COR-L47 (cell line): ENCODE measurements at places on chromosomes 7 and 10.

DNA sequence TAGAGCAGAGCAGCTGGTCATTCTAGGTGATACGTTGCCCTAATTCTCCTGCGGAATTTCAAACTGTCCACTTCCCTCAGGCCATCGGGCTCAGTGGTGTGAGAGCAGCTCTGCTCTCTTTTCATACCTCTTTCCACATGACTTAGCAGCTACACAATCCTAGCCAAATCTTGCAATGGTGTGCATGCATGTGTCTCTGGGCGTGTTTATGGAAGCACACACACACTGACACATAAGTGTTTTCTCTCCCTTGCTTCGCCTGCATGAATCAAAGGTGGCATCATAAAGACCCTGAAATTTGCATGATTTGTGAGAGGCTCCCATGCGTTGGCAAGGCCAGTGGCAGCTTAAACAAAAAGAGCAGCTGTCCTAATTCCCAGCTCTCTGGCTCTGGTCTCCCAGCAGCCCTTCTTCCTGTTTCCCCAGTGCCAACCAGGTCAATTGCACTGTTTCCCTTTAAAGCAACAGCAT lies 1189.5 kb downstream of the GATA3 start:
- no peak for DNase-seq

GRCh38 chr7:22859641-22860290 lies 37.1 kb upstream of the TOMM7 start:
- DNase-seq, result no peak

DNA sequence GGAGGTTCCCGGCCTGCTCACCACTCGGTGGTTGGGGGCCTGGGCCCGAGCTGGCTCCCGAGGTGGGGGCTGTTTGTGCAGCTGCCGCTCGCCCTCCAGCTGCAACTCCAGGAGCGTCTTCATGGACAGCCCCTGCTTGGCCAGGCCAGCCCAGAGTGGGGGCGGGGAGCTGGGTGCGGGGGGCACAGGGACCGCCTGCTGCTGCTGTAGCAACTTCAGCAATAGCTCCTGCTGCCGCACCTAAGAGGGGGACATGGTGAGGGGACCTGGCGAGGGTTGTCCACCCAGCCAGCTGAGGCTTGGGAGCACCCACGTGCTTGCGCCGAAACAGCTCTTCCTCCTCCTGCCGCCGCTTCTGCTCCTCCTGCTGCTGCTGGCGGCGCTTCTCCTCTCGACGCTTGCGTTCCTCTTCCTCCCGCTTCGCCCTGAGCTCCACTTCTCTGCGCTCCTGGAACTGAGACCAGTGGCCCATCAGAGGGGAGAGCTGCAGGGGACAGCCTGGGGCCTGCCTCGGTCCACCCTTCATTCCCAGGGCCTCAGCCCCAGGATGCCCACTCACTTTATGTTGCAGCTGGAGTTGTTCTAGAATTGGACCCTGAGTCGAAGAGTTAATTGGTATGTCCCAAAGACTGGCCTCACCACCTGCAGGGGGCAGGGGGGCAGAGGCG lies 9.6 kb downstream of the GNB2 start:
- no peak for DNase-seq

GRCh38 chr7:105799677-105800076 lies 76.7 kb downstream of the ATXN7L1 start:
- DNase-seq, result no peak
